ENCODE measurements at places on chromosomes 2 and 18.

DNA sequence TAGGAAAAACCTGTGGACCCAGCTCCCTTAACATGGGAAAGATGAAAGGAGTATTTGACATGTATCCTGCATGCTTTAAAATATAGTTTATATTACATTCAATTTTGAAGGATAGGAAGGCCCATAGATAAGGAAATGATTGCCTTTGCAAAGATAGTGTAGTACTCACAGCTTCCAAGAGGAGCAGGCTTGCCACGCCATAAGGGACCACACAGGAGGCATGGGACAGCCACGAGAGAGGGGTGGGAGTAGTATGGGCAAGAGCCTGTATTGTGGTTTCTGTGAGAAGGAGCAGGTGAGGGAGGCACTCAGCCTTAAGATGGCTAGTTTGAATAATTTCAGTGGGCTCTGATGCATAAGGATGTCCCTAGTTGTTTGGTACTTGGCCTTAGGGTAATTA, 740.3 kb downstream of the SATB2 start:
- DNase-seq = no peak

- DNase-seq = no peak
These were observed 212.8 kb downstream of the CDCA7 start for GRCh38 chr2:173567493-173567892.

GRCh38 chr2:187319441-187320108, 128.5 kb downstream of the CALCRL start:
- no peak for DNase-seq

DNA sequence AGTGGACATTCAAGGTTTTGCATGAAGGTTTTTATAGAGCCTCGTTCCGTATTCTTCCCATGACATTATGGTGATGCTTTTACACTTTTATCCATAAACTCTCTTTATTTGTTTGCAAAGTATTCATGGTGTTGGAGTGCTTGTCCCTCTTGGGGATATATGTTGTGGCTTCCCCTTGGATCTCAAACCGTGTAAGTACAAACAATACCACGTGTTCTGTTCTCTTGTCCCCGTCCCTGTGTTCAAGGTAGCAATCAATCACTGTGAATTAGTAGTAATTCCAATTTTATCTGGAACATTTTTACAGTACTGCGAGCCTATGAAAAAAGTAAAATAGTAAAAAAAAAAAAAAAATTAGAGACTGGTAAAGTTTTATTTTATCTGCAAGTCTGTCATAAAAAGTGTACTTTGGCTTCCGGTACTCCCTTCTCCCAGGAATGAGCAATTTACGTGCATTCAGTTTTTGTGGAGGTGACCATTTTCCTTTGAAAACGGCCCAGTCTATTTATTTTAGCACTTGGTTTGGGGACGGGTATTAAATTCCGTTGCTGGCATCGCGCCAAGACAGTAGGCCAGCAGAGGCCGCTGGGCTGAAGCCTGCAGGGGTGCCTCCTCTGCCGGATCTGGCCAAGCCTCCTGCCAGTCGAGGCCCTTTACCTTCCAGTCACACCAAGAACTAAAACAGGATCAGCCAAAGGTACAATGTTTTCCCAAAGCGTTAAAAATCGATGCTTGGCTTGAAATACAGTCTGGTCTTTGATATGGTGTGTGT, 175.7 kb downstream of the SOCS6 start:
- peak; percentile 76 for DNase-seq

GRCh38 chr2:51998890-51999289, 967.0 kb upstream of the NRXN1 start:
- no peak for DNase-seq

GRCh38 chr2:121902171-121902591, 146.7 kb downstream of the TSN start:
- DNase-seq = no peak

- DNase-seq = no peak
These were observed 83.1 kb downstream of the FBXO15 start for GRCh38 chr18:74064510-74064909.

- peak; percentile 86 for DNase-seq
These were observed 139.2 kb upstream of the VRK2 start for GRCh38 chr2:57907411-57907810.

DNA sequence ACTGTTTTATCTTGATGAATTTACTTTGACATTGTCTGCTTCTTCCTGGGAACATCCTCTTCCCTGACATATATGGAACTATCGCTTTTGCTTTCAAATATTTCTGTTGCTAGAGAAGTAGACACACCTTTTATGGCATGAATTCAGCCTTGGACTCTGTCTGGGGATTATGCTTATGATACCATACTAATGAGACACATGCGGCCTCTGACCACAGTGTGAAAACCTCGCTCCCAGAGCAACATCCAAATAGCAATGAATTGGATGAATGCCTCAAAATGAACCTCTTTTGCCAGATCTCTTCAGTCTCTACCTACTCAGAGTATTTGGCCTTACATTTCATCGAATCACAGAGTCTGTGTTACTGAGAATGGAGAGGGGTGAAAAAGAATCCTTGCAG, 70.9 kb downstream of the PIEZO2 start:
- DNase-seq = no peak

DNA sequence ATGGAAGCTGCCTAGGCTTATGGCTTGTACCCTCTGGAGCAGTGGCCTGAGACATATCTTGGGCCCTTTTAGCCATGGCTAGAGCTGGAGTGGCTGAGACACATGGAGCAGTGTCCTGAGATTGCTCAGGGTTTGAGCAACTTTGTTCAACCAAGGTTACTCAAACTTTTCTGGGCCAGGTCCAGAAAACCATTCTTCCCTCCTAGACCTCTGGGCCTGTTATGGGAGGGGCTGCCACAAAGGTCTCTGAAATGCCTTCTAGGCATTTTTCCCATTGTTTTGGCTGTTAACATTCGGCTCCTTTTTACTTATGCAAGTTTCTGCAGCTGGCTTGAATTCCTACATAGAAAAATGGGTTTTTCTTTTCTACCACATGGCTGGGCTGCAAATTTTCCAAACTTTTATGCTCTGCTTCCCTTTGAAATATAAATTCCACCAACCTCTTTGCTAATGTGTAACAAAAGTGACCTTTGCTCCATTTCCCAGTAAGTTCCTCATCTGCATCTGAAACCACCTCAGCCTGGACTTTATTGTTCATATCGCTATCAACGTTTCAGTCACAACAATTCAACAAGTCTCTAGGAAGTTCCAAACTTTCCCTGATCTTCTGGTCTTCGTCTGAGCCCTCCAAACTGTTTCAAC, 84.9 kb upstream of the MAP4K3 start:
- no peak for DNase-seq

DNA sequence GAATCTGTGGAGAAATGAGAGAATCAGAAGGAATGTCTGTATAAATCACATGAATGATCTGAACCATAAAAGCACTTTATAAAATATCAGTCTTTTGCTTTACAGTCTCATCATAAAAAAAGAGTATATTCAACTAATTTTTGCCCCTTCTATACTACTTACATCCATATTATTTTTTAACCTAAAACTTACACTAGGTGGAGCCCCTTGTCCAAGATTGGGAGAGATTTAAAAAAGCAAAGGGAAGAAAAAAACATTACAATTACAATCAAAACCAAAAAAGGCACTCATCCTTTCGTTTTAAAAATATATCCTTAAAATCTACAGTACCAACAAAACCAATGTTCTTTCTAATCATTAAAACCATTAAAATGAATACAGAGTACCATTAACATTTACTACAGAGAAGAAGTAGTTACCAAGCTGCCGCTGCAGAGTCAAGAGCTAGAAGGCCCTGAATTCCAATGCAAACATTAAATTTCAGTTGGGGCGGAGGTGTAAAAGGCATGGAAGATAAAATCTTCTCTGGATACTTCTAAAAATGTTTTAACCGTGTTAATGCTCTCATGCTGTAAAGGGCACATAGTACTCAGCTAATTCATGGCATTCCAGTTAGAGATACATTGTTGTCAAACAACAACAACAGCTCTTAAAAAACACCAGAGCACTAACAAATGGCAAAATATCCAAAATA, 56.7 kb upstream of the EPB41L3 start:
- DNase-seq = peak; percentile 57

DNA sequence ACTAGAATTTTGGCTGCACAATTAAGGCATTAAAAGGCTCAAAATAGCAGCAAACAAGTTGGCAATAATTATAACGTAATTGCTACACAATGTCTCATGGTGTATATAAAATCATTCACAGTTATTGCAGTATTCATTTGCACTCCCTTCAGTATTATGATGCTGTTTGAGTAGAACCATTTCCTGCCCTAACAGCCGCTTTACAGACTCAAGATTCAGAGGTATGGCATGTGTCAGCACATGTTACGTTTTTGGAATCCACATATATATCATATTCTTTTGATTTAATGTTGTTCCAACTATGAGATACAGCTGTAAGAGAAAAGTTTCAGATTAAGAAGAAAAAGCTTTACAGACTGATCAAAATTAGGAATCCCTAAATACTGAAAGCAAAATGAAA, 56.3 kb upstream of the NCKAP5 start:
- no peak for DNase-seq

DNA sequence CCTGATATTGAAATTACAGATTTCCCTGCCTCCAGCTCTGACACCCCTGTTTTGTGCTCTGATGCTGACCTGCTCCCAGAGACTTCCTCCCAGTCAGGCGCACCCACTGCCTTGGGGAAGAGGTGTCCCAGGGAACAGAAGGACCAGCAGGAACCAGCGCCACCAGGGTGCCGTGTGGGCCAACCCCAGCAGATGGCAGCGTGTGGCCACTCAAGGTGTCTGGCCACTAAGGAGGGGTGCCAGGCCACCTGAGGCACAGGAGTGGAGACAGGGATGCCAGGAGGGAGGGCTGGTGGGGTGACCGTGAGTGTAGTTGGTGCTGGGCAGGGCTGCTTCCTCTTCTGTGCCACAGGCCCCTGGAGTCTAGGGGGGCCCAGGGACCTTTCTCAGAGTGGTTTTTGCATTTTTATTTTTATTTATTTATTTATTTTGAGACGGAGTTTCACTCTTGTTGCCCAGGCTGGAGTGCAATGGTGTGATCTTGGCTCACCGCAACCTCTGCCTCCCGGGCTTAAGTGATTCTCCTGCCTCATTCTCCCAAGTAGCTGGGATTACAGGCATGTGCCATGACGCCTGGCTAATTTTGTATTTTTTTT, 56.0 kb downstream of the TEX44 start:
- DNase-seq = no peak

DNA sequence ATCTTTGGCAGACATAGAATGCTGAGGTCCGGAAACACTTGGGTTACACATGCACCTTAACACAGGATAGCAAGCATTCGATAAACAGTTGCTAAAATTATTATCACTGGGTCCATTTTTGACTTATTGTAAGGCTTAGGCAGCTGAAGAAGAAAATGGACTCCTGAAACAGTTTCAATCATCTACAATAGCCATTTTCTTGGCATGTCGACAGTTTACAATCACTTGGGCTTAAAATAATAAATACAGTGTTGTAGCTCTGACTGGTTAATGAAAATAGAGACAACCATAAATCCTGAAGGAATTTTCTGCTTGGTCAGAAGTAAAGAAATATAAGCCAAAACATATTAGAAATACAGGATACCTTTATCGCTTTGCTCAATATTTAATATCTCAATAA, 169.2 kb downstream of the XIRP2 start:
- no peak for DNase-seq

- no peak for DNase-seq
These were observed 13.7 kb upstream of the GAL3ST2 start for GRCh38 chr2:241762933-241763369.

DNA sequence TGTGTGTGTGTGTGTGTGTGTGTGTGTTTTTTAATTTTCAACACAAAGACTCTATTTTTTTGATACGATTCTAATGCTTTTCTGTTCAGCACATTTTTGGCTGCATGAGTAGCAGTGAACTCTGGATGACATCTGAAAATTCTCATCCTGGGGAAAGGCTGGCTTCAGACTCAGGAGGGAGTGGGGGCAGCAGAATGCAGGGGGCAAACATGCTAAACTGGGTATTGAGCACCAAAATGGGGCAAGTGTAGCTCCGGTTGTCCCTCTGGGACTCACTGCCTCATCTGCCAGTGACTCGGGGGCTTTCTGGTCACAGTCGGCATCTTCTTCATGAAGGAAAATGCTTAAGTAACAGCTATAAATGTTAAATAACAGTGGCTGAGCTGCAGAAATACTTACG, 116.8 kb upstream of the PID1 start:
- DNase-seq = no peak

DNA sequence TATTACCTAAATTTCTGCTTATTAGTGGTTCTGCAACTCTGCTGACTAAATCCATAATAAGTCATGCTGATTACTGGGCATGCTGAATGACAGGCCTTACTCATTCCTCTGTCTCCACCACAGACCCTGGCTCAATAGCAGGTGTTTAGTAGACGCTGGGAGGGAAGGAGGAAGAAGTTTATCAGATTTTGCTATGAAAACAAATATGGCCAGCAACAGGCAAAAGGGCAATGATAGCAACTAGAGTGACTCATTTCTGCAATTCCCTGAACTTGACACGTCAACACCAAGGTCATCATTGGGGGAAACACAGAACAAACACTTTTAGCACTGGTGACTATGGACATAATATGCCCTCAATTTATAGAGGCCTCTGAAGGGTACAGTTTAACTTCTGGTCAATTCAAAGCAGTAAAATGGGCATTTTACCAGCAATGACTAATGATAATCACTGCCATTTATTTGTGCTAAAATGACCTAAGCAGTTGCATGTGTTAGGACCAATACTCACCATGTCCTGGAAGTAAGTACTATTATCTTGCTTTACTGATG, 35.2 kb downstream of the TMEM163 start:
- no peak for DNase-seq

DNA sequence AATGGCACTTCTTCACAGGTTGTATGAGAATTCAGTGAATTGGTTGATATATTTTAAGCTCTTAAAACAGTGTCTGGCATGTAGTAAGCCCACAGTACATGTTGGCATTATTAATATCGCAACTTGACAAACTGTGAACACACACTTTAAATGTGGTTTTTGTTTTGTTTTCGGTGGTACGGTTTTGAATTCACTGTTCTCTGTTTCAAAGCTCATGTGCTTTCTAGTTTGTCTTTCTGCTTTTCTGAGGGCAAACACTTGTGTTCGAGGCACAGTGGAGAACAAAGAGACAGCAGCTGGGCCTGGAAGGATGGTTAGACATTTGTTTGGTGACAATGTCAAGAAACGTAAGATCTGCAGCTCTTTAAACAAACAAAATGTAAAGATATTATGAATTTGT, 276.5 kb upstream of the MC4R start:
- DNase-seq = peak; percentile 5

GRCh38 chr2:85590950-85591349, 4.6 kb upstream of the RNF181 start:
- DNase-seq = no peak

DNA sequence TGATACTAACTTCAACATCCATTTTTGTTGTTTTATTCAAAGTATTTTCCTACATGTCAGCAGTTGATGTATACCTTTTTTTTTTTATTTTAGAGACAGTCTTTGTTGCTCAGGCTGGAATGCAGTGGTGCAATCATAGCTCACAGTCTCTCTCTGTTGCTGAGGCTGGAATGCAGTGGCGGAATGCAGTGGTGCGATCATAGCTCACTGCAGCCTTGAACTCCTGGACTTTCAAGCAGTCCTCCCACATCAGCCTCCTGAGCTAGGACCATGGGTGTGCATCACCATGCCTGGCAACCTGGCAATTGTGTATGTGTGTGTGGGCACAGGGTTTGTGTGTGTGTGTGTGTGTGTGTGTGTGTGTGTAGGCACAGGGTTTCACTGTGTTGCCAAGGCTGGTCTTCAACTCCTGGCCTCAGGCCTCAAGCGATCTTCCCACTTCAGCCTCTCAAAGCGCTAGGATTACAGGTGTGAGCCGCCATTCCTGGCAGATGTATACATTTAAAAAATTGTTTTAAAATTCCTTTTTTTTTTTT, 24.8 kb downstream of the SANBR start:
- DNase-seq = no peak

GRCh38 chr2:11385216-11385615, 40.8 kb upstream of the ROCK2 start:
- no peak for DNase-seq

GRCh38 chr2:57973621-57974186, 72.9 kb upstream of the VRK2 start:
- no peak for DNase-seq

All from hippocampal formation (tissue), 2 donors.